ENCODE measurements at places on chromosomes 5 and 9. TPM values are rescaled to one million over a fixed set of nuclear protein-coding genes. Genes with fewer than 3 reads are reported as not detected.
A peak's percentile ranks its signal among the peaks of the same experiment; 100 is the strongest.

- no peak for DNase-seq
These were observed 1.8 kb upstream of the STARD4 start for GRCh38 chr5:111514087-111514486.

DNA sequence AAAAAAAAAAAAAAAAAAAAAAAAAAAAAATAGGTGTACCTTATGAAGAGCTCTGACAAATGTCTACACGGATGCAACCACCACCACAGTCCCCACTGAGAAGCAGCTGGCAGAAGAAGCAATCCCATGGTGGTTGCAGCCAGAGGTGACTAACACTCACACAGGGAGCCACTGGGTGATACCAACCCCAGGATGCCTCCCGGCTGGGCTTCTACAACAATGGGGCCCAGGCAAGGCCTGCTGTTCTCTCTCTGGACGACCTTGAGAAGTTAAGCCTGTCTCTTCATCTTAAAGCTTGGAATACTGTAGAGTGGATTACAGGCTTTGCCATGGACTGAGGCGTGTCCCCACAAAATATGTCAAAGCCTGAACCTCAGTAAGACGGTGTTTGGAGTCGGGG is 104.1 kb downstream of the ROR2 start:
- DNase-seq, result no peak

DNA sequence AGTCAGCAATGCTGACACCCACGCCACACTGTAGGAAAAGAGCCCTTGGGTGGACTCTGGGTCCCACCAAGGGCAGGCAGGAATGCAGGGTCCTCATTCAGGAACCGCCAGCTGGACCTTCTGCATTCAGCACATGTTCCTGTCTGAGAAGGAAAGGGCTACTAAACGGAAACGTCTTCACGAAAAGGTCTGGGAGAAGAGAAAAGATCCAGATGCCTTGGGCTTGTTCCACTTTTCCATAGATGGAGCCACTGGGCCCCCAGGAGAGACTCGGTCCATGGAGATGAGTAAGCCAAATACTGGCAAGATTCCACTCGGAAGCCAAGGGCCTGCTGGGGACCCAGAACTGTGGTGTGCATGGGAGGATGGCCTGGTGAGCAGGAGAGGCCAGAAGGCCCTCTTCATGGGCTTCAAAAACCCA is 38.4 kb downstream of the LHFPL2 start:
- DNase-seq, result no peak

GRCh38 chr9:137676998-137677397 is 58.2 kb downstream of the EHMT1 start:
- DNase-seq, result no peak

SPZ1 gene
- total RNA-seq, result not detected

TLN1 gene
- total RNA-seq, result 123 TPM

DNA sequence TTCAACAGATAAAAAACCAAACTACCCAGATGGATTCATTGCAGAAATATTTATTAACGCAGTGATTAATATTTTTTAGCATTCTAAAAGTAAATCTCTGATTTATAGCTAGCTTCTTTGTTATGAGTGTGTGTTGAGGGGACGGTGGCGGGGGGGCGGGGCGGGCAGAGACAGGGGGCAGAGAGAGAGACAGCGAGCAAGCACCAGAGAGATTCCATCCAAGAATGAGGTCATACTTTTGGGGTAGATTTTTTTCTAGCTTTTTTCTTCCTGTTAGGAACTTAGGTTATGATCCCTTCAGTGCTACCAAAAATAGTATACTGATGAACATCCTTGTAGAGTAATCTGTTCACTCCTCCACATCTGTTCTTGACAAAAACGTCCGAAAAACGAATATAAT is 500 bp upstream of the ZNF883 start:
- DNase-seq, result no peak

PNPLA7 gene
- 1.8 TPM for total RNA-seq

DNA sequence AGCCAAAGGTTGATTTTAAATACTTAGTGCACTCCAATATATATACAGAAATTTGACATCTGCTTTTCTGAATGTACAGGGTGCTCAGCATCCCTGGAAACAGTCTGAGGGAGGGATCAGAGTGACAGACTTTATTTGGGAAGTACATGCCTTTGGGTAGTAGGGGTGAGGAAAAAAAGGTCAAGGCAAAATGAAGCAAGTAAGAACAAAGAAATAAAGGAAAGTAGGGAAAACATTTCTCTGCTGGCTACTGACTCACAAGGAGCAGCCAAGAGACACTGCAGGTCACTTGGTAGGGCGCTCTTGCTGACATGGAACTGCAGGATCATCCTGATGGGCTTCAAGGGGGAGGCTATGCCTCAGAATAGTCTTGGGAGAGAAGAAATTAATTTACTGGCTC is 380.9 kb downstream of the RAB3C start:
- no peak for DNase-seq

DNA sequence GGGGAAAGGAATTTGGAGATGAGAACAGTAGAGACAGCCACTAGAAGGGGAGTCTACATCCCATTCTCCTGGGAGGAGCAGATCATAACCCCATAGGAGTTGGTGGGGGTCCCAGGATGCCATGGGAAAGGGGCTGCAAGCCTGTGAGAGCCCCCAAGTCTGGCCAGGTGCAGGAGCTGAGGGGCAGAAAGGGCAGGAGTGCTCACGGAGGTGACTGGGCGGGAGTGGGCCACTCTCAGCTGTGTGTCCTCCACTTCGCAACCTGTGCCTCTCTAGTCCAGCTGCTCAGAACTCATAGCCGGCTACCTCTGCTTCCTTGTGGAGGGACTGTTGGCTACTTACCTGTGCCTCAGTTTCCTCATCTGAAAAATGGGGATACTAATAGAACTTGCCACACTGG is 263.9 kb downstream of the FSTL4 start:
- DNase-seq, result no peak

DNA sequence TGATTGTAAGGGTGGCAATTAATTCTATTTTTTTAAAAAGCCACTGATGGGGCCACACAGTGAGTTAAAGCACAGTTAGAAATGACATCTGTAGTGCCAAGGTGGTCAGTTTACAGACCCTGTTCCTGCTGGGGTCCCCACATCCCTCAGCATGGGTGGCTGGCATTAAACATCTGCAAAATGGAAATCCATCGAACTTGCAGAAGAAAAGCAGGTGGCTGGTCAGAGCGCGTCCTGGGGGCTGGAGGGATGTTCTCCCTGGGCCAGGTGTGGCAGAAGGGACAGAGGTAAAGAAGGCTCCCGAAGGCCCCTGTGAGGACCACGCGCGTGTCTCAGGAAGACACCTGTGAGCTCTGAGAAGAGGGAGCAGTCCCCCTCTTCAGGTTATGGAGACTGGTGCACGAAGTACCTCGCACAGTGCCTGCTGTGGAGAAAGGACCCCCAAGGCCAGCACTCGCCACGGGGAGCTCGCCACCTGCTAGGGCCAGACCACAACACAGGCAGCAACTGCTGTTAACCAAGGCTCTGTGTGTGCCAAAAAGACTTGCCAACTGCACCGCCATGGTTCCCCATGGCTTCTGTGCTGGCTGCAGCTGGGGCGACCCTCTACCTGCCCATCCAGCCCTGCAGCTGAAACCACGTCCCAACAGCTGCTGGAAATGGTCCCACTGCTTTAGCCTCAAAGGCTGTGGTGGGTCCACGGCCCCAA is 65.2 kb downstream of the RASGEF1C start:
- DNase-seq, result no peak

DNA sequence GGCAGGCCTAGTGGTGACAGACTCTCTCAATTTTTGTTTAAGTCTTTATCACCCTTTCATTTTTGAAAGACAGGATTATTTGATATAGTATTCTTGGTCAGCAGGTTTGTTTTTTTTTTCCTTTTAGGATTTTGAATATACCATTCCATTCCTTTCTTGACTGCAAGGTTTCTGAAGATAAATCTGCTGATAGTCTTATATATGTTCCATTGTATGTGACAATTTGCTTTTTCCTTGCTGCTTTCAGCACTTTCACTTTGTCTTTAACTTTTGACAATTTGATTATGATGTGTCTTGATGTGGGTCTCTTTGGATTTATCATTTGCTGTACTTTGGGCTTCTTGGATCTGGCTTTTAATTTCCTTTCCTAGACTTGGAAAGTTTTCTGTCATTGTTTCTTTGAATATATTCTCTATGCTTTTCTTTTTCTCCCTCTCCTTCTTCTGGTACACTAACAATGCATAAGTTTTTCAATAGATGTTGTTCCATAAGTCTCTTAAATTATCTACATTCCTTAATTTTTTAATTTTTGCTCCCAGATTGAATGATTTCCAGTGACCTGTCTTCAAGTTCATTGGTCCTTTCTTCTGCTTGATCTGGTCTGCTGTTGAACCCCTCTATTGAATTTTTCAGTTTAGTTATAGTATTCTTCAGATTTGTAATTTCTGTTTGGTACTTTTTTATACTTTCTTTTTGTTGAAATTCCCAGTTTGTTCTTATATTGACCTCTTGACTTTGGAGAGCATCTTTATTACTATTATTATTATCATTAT is 14.6 kb upstream of the FBXW2 start:
- DNase-seq, result no peak

DNA sequence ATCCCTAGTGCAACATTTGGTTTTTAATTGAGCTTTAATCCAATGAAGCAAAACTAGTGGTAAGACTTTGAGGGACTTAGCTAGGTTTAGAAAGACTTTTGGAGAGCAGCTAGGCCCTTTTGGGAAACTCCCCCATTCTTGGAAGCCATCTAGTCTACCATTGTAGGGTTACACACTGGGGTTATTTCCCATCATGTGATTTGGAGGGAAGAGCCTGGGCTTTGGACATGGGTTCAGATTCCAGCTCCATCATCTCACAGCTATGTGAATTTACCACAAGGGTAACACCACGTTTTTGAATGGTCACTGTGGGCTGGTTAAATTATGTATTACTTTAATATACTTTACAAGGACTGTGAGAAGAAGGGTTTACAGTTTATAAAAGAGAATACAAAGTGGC is 18.3 kb upstream of the TNFSF15 start:
- DNase-seq, result no peak

DNA sequence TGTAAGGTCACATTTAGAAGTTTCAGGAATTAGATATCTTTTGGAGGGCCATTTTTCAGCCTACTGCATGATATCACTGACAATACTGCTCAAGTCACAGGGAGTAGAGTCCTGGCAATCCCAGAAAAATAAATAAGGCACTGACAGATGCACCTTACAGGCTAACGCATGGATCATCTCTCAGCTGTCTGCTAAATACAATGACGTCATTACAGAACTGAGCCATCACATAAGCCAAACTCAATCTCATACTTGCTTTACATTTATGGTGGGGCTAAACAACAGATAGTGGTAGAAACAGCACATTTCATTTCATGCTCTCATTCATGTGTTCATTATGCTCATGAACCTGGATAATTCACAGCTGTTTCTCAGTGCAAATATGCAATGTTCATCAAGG is 243.7 kb downstream of the SEMA5A start:
- DNase-seq, result no peak

- peak; percentile 28 for DNase-seq
These were observed 530 bp downstream of the RAPGEF1 start for GRCh38 chr9:131739133-131739958.

DNA sequence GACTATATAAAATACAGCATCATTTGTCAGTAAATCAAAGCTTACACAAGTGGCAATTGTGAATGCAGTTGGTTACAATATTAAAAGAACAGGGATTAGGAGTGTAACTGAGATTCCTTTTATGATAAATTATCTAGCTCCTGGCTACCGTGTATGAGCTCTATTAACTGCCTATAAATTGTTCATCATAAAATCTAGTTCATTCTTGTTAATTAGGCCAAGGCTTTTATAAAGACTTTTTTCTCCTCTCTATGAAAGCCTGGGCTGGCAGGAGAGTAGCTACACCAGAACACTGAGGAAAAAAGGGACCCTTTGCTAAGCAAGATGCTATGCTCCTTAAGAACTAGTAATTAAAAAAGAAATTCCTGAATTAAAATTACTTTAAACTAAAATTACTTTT is 132.4 kb upstream of the MEF2C start:
- no peak for DNase-seq

GRCh38 chr5:35900972-35901695 is 37.3 kb downstream of the CAPSL start:
- DNase-seq, result no peak

GRCh38 chr5:136038635-136039034 is 9.8 kb downstream of the TGFBI start:
- DNase-seq, result no peak

GRCh38 chr5:2442496-2443354 is 308.8 kb downstream of the IRX2 start:
- DNase-seq, result no peak

HCN1 gene
- 1.2 TPM for total RNA-seq

PDE6A gene
- total RNA-seq, result not detected

DNA sequence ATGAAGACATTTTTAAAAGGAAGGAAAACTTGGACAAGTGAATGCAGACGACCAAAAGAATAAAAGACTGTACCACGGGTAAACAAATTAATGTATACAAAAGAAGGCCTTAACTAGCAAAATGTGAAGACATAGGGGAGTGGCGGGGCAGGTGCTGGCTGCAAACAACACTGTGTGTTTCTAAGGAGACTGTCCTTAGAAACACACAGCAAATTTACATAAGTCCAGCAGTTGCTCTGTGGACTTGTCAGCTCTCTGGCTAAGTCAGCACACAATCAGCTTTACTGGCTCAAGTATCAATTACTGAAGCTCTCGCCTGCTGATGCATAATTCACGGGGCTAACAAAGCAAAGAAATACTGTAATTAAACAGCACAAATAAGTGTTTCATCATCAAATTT is 24.8 kb downstream of the PTBP3 start:
- no peak for DNase-seq

DNA sequence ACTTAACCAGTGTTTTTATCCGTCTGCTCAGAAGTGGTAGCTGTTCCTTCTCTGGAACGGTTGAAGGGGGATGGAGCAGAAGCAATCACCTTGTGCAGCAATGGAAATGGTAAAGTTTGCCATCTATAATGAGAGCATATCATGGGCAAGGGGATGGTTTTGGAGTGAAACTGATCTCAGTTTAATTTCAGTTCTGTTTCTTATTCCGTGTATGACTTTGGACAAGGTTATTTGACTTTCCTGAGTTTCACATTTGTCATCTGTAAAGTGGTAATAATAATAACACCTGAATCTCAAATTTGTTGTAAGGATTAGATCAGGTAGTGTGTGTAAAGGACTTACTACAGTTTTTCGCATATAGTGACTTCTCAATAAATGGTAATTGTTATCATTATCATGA is 106.1 kb downstream of the PCSK1 start:
- no peak for DNase-seq

PCDHGA7 gene
- total RNA-seq, result 0.32 TPM

GRCh38 chr9:18067548-18068120 is 406.3 kb upstream of the ADAMTSL1 start:
- no peak for DNase-seq

GRCh38 chr9:111938427-111938800 is 41.8 kb downstream of the UGCG start:
- no peak for DNase-seq

DNA sequence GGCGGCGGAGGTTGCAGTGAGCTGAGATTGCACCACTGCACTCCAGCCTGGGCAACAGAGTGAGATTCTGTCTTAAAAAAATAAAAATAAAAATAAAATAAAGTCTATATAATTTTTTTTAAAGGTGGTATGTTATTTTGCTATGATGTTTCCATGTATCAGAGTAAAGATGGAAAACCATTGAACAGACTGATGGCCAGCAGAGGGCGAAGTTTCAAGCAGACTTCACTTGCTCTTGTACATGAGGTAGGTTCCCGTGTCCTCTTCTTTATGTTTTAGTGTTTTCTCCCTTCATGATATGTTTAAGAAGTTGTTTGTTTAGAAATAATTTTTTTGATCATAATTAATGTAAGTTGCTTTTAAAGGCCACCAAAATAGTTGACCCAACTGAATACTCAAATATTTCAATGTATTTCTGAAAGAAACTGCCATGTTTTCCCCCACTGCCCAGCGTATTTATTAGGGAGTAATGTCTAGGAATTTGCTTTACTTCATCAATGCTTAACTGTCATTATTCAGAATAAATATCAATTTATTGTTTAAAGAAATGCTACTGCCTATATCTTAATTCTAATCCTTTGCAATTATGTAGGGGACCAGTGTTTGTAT is 146.4 kb downstream of the HACD4 start:
- DNase-seq, result peak; percentile 48
